ENCODE measurements at places on chromosomes 13 and 19.

- DNase-seq, result peak; percentile 7
Measured at GRCh38 chr13:72920097-72920496, 138.2 kb downstream of the PIBF1 start.

- DNase-seq, result no peak
Measured at GRCh38 chr19:49573425-49573824, 6.9 kb downstream of the NOSIP start.

DNA sequence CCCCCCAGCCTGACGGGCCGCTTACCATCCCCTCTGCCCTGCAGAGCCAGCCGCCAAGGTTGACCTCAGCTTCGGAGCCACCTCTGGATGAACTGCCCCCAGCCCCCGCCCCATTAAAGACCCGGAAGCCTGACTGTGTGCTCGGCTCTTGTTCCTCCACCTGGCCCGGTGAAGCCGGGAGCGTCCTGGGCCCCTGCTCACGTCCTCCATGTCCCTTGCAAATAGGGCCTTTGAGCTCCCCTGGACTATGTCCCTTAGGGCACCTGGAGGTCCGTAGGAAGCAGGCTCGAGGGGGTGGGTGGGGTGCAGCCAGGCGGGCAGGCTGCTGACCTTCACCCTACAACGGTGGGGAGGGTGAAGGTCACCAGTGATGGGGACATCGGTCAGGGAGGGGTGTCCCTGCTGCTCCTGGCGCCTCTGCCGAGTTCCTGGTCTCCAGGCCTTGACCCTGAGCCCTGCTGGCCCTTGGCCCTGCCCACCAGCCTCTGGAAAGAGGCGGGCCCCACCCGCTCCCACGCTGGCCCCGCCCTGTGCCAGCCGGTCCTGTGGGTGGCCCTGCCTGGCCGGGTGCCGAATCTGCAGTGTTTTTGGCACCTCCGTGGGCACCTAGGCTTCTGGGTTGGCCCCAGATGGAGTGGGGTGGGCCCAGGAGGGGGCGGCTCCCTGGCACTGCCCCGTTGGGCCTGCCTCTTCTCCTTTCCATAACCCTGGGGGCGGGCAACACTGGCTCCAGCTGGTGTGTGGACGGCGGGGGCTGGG is 3.3 kb downstream of the ATP5F1D start:
- DNase-seq, result peak; percentile 91

DNA sequence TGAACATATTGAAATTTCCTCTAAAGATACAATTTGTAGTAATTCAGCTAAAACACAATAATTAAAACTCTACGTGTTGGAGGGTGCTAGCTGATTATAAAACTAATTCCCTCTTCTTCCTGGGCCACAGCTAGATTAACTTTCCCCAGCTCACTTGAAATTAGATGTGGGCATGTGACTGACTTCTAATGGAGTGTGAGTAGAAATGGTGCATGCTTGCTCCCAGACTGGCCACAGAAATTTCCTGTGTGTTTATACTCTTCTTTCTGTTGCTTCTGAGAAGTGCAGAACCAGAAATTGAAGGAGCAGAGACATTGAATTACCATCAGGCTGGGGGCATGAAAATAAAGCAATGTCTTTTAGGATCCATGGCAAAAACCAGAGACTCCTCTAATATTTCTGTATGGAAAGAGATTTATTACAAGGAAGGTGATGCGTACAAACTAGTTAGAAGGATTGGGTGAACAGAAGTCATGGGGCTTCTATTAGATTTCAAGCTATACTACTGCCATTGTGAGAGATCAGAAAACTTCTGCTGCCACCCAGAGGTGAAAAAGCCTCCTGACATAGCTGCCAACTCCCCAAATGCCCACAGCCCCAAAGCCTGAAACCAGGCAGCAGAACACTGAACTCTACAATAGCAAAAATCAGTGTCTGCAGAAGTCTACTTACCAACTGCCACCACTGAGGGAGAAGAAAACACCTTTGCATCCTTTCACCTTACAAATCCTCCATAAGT is 379.2 kb upstream of the MIR17HG start:
- DNase-seq, result peak; percentile 34

DNA sequence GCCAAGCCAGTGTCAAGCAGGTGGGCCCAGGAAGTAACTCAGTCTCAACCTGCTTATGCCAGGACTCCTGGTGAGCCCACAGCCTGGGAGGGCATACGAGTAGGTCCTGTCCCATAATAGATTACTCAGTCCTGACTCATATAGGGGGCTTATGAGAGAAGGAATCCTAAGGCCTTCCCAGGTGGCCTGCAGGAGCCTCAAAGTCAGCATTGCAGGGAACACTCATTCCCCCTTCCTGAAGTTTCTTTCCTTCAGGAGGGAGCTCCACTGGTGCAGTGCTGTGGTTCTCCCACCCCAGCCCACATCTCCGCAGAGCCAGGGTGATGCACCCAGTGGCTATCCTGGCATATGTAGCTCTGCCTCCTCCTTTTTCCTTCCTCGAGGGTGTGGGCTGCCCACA is 137.3 kb downstream of the ZIC5 start:
- no peak for DNase-seq

GRCh38 chr19:48950830-48951519 is 3.7 kb upstream of the BAX start:
- DNase-seq, result no peak

DNA sequence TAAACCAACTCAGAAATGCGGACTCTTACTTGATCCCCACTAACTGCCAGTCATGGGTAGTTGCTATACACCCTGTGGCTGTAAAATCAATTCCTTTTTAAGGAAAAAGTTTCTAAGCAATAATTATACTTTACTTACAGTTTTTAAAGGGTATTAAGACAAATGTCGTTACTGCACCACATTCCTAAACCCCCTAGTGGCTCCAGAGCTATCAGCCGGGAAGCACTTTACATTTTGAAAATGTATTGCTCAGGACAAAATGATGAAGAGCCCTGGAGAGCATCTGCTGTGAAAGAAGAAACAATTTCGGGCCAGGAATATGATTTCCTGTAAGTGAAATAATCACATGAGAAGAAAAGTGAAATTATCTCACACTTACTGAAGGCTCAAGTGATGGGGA is 36.7 kb downstream of the DCLK1 start:
- no peak for DNase-seq

GRCh38 chr19:42497492-42498168 is 30.7 kb downstream of the CEACAM1 start:
- peak; percentile 94 for DNase-seq

DNA sequence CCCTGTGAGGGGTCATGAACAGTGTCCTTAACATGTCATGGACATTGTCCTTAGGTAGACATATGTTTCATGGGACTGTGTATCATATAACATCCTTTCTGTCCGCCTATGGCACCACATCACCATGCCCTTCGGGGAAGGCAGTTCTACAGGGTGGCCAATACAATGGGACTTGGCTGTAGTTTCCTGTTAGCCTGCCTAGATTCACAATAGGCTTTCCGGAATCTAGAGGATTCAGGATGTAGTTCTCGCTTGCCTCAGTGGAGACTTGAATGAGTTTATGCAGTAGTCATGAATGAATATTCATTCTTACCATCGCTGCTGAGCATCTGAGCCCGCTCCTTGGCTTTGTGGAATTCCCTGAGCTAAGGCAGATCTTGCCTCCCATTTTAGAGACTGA is 100.5 kb downstream of the DNAJC15 start:
- DNase-seq, result no peak
